Activated CD4-positive, alpha-beta T cell treated with anti-CD3 and anti-CD28 coated beads for 36 hours (primary cell): ENCODE measurements at places on chromosomes 12 and 14.
A peak's percentile ranks its signal among the peaks of the same experiment; 100 is the strongest.

DNA sequence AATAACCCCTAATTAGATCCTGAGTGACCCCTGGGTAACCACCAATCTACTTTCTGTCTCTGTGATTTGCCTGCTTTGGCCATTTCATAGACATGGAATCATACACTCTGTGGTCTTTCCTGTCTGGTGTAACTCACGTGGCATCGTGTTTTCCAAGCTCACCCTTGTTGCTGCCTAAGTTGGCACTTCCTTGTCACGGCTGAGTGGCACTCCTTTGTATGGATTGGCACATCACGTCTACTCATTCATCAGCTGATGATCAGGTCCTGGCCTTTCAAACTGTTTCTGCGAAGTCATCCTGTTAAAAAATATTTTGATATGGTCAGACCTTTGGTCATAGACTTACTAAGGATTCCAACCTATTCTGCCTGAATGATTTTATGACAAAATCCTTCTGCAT, 87.7 kb downstream of the GLT1D1 start:
- no peak for DNase-seq

DNA sequence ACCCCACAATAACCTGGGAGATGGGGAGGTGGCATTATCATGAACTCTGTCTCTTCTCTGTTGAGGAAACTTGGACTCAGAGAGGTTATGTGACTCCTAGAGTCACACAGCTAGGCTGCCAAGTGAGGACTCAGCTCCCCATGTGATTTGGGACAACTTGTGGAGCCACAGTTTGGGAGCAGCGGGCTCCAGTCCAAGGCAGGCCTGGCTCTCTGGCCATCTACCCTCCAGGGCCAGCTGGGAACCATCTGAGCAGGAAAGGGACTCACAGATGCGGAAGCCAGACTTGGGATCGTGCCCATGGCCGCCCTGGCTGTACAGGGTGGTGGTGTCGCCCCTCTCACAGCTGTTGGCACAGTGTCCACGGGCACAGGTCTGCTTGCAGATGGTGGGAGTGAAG, 59.1 kb downstream of the ISCA2 start:
- no peak for DNase-seq

- no peak for DNase-seq
These were observed 99.1 kb downstream of the TBC1D30 start for GRCh38 chr12:64923536-64923935.

GRCh38 chr14:50344876-50345563, 32.9 kb downstream of the DMAC2L start:
- DNase-seq: no peak

DNA sequence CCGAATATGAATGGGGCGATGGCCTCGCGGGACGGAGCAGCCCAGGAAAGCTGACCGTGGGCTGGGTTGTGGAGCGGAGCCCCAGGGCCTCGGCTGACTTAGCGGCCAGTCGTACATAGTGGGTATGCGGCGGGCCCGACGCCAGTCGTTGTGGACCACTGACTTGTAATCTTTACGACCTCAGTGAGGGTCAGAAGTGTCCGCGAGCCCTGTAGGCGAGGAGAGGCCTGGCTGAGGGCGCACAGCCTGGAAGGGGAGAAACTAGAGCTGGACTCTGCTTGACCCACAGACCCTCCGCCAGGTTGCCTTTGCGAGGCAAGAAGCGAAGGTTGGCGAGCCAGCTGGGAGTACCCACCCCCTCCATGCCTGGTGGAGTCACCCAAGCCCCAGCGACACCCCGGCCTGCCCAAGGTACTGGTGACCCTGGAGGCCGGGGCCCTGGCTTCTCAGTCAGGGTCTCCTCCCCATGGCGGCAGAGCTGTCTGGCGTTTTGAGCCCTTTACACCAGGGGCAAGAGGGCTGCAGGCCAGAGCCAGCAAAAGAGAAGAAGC, 15.6 kb upstream of the DYNC1H1 start:
- DNase-seq: peak; percentile 33

- DNase-seq: no peak
These were observed 40.8 kb downstream of the GPR65 start for GRCh38 chr14:88045705-88046104.

- DNase-seq: no peak
These were observed 168.7 kb upstream of the HIF1A start for GRCh38 chr14:61526405-61527312.

- no peak for DNase-seq
These were observed 4.0 kb upstream of the SLC22A17 start for GRCh38 chr14:23356662-23357061.

DNA sequence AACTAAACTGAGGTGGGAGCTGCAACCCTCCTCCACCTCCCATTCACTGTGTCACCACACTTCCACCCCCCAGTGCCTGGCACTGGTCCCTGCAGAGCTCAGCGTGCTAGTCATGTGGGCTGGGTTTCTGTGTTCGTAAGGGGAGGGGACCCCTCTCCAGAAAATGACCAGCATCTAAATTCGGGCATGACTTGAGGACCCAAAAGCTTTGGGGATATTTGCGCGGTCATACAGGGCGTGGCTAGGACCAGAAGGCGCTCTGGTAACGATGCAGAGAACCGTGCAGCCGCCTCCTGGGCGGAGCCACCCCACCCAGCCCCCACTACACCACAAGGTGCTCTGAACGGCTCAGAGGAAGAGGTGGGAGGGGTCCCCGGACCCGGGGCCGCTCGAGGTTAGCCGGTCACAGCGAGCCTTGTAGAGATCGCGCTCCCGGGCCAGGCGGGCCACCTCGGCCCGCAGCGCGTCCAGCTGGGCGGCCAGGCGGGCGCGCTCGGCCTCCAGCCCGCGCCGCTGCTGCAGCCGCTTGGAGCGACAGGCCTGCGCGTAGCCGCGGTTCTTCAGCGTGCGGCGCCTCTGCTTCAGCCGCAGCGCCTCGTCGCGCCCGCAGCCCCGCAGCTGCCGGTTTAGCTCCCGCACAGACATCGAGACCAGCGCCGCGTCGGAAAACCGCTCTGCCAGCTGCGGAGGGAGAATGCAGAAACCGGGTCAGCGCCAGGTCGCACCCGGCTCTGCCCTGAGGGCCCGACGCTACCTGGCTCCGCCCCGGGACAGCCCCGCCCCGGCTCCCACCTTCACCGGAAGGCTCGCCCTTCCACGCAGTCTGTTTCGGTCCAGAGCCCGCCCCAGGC, 9.8 kb downstream of the CPNE6 start:
- peak; percentile 84 for DNase-seq

GRCh38 chr14:85572845-85573244, 42.9 kb downstream of the FLRT2 start:
- DNase-seq: no peak

DNA sequence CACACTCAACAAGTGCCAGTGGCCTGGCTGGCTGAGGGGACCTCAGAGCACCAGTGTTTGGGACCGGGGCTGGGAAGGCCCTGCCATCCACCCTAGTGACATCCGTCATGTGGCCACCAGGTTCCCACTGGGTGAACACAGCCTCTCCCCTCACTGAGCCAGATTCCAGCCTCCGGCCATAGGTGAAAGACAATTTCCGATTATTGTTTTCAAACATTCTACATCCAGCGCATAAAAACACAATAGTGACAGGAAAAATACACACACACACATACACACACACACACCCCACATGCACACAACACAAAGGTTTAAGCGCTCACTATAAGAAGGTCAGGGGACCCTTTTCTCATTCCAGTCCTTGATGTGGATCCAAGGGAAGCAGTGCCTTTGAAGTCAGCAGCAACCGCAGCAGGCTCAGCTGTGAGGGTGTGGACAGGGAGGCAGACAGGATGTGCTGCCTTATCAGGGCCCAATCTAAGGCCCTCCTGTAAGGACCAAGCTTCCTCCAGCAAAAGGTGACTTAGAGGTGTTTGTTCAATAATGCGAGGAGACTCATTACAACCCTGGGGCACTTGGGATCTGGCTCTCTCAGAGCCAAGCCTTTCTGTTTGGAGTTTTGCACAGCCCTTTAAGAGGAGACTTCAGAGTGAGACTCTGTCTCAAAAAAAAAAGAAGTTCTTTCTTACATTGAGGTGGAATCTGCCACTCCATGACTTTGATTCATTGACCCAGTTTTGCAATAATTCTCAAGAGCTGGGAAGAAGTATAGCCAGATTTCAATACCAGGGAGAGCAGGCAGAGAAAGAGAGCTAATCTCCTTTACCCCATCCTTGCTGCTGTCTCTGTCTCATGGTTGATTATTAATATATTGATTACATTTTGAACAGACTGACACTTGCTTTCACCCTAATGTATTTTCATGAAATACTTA, 227.8 kb downstream of the ZFP36L1 start:
- peak; percentile 32 for DNase-seq

DNA sequence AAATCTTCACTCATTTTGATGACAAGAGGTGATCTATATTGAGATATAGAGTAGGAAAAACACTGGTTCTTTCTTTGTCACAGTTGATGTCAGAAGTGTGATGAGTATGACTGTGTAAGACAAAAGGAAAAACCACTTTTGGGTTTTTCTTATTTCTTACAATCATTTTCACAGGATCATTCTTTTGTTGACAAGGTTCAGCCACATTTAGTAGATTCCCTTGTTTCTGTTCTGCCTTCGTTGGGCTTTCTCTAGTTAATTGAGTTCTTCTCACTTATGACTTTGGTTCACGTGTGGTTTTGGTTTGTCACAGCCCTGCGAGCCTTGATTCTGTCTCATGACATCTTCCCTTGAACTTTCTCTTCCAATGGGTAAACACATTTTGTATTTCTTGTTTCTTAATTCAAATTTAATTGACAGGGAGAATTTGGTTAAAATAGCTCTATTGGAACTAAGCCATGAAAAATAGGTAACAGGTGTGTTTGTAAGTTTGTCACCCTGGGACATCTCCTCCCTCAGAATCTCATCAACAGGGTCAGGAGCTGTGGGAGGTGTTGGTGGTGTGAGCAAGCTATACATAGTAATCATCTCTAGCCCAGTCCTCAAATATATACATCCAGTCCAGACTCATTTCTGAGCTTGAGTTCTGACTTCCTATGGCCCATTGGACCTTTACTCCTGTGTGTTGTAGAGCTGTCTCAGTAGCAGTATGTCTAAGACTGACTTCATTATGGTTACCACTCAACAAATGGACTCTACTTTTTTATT, 255.3 kb downstream of the BMP4 start:
- no peak for DNase-seq

- DNase-seq: no peak
These were observed 145.8 kb downstream of the TSPAN9 start for GRCh38 chr12:3222979-3223378.
